Activated CD4-positive, CD25-positive, alpha-beta regulatory T cell (primary cell): ENCODE measurements at places on chromosomes 11 and 22.

- DNase-seq = no peak
Measured at GRCh38 chr11:72354356-72355115, 79.8 kb downstream of the CLPB start.

DNA sequence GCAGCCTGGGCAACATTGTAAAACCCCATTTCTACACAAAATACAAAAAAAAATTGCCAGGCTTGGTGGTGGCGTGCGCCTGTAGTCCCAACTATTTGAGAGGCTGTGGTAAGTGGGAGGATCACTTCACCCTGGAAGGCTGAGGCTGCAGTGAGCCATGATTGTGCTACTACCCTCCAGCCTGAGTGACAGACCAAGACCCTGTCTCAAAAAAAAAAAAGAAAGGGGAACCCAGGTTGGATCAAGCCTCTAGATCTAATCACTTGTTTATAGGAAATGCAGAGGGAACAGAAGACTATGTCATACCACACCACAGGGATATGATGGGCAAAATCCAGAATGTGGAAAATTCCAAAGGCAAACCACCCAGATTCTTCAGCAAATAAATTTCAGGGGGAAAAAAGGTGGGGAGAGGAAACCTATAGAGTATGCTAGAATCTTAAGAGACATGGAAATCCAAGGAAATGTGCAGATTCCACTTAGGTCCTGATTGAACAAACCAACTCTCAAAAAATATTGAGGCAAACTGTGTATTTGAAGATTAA lies 16.5 kb upstream of the MALAT1 start:
- DNase-seq = no peak

DNA sequence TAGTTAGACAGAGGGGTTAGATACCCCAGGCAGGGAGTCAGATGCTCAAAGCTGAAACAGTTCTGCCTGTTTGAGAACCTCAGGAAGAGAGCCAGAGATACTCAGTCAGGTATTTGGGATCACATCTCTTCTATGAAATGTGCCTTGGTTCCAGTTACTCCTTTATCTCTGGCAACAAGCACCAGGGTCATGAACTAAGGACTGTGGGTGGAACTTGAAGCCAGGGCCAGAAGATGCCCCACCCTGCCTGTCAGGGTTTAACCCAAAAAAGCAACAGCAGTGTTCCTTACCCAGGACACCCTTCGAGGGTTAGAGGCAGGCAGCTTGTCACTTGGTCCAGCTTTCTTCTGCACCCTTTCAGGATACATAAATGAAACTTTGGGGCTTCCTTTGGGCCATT lies 15.0 kb upstream of the WT1 start:
- no peak for DNase-seq

DNA sequence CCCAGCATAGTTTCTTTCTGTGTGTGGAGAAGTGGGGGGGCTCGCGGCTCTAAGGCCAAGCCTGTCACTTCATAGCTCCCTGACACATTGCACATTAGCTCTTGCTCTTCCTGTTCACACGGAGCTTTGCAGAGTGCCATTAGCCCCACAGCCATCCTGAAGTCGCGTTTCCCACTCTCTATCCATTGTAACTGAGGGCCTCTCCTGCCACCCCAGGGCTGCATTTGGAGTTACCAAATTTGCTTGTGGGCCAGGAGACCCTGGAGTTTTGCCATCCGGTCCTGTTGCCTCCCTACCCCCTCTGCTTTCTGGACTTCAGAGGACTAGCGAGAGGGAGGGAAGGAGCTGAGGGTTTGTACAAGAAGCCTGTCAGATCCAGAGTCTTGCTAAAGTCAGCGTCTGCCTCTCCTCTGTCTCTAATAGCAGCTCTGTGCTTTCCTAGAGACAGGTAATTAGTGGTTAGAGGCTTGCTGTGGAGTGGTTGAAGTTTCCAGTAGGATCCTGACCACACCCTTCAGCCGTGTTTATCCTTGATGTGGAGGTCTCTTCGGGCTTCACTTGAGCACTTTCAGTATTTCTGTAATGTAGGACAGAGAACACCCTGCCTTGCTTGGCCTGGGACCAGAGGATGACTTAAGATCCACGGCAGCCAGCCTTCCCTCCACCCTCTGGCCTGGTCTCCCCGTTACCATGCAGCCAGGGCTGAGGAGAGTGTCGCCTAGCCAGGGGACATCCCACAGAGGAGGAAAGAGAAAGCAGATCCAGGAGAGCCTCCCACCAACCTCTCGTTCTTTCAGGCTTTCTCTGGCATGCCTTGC lies 14.1 kb downstream of the DCPS start:
- DNase-seq = no peak
